ENCODE measurements at places on chromosomes 3 and 15.

DNA sequence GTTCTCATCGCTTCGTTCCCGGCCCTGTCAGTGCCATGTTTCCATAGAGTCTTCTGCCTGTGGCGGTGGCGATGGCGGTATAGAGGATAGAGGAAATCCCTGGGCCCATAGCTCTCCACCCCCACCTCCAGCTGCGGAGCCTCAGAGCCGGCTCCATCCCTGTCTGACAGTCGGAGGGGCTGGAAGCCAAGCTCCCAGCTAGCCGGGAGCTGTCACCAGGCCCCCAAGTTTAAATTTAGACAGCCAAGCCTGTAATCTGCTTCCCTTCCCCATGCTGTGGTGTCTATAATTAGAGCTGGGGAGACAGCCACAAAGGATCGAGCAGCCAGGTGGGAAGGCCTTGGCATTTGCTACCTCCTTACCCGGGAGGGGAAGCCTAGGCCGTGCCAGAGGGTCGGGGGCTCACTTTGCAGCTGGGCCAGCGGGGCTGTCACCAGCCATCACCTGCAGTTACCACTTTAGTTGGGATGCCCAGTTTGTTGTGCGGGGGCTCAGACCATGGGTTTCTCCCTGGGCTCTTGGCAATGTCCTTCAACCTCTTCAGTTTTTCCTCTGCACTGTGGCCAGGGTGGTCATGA lies 56.3 kb upstream of the SEC13 start:
- DNase-seq, result no peak

GRCh38 chr3:149197669-149198068 lies 24.0 kb downstream of the CP start:
- no peak for DNase-seq

DNA sequence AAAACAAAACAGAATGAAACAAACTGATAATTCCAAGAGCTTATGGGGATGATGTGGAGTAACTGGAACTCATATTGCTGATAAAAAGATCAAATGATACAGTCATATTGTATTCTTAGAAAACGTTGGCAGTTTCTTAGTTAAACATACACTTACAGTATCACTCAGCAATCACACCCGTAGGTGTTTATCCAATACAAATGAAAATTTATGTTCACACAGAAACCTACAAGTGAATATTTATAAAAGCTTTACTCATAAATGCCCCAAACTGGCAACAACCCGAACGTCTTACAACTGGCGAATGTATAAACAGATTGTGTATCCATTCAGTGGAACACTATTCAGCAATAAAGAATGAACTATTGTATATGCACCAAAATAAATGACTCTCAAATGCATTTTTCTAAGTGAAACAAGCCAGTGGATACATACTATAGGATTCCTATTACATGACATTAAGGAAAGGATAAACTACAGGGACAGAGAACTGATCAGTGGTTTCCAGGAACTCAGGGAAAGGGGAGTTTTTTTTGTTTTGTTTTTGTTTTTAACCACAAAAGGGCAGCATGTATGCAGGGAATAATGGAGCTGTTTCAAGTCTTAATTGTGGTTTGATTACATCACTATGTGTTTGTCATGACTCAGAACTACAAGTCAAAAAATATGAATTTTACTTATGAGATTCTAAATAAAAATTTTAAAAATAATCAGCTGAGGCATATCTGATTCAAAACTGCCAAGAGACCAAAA lies 71.8 kb upstream of the NDUFB4 start:
- DNase-seq, result peak; percentile 66

DNA sequence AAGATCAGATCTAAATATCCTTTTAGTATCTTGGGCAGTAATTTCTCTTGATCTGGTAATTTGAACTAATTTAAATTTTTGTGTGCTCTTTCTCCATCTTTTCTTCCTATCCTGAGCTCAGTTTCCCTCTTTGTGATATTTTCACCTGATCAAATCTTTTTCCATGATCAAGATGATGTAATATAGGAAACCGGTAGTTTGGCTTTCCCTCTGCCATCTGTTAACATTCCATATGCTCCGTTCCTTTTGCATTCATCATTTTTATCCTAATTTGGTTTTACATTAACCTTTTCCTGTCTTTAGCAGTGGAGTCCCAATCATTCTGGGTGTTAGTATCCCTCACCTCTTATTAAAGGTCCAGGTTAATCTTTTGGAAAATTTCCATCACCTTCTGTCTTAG lies 5.9 kb upstream of the ABHD6 start:
- DNase-seq, result no peak

DNA sequence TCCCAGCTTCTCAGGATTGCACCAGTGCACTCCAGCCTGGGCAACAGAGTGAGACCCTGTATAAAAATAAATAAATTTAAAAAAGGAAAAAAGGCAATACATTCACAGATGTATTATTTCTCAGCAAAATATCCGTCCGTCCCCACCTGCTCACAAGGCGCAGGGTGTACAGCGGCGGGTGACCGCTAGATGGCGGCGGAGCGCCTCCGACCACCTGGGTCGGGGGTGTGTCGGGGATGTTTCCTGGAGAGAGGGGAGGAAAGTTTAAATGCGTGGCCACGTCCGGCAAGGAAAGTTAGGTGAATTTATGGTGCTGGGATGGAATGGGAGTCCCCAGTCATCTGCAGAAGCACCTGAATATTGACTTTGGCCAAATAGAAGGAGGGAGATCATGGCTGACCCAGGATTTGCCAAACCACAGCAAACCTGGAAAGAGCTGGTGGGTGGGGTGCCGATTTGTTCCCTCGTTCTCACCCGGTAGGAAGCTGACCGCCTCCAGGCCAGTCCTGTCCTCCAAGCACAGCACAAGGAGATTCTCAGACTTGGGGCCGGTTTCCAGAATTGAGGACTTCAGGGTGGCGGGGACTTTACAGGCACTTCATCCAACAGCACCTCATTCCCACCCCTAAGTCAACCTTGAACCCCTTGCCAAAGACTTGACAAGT lies 88.3 kb downstream of the TMEM266 start:
- peak; percentile 52 for DNase-seq

DNA sequence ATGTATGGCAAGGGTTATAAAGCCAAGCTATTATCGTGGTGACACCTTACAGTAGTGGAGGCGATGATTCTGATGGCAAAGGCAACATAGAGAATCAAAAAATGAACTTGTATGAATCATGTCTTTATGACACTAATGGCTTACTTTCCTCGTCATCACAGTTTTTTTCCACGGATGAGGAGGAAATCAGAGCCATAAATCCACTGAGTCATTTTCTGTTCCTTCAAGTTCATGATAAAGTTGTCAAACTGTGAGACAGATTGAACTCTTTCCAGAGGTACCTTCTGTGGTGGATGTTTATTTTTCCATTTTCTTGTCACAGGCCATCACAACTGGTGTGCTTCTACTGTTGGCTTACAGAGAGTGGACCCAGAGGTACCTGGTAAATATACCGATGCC lies 8.5 kb downstream of the TMEM212 start:
- no peak for DNase-seq

GRCh38 chr3:49534581-49535441 lies 19.5 kb upstream of the BSN start:
- DNase-seq, result no peak

DNA sequence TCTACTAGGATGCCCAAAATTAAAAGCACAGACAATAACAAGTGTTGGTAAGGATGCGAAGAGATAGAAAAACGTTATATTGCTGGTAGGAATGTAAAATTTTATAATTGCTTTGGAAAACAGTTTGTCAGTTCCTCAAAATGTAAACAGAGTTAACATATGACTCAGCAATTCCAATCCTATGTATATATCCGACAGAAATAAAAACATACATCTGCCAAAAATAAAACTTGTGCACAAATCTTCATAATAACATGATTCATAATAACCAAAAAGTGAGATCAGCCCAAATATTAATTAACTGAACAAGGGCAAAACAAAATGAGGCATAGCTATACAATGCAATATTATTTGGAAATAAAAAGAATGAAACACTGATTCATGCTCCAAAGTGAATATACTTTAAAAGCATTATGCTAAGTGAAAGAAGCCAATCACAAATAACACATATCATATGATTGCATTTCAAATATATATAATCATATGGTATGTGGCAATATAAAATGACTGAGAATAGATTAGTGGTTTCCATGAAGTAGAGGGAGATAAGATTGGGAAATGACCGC lies 609.3 kb downstream of the IGSF11 start:
- DNase-seq, result no peak

GRCh38 chr3:64954995-64955636 lies 267.3 kb upstream of the ADAMTS9 start:
- no peak for DNase-seq

GRCh38 chr3:135806317-135806716 lies 159.2 kb upstream of the PPP2R3A start:
- no peak for DNase-seq

DNA sequence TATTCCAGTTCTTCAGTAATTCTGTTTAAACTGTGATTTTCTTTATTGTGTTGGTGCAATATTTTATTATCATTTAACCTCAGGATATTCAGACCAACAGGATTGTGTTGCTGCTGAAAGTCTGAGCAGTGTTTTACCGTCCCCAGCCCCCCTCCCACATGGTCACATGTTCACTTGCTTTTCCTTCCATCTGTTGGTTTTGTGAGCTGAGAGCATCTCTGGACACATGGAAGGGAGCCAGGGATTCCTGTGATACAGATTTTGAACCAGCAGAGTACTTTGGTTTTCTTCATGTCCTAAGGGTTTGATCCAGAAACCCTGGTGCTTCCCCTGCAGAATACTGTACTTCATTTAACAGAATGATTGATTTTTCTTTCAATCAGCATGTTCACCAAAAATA lies 11.9 kb downstream of the ARRDC4 start:
- DNase-seq, result no peak

GRCh38 chr15:66866656-66867055 lies 164.6 kb downstream of the SMAD6 start:
- no peak for DNase-seq

DNA sequence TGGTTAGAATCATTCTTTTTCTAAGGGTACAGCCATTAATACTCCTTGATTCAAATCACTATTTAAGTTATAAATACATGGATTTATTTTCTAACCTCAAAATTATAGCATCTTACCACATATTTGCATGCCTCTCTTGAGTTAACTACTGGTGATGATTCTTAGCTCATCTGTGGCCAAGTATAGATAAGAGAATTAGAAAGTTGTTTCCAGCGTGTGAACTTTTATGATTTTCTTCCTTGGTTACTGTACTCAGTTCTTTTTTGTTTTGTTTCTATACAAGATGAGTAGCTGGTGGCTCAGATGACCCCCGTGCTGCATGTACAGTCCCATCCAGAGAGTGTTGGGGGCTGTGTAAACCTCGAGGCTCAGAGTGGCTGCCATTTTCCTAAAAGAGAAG lies 124.6 kb downstream of the IGF1R start:
- DNase-seq, result no peak

GRCh38 chr15:71761649-71762048 lies 48.7 kb upstream of the NR2E3 start:
- peak; percentile 94 for DNase-seq

DNA sequence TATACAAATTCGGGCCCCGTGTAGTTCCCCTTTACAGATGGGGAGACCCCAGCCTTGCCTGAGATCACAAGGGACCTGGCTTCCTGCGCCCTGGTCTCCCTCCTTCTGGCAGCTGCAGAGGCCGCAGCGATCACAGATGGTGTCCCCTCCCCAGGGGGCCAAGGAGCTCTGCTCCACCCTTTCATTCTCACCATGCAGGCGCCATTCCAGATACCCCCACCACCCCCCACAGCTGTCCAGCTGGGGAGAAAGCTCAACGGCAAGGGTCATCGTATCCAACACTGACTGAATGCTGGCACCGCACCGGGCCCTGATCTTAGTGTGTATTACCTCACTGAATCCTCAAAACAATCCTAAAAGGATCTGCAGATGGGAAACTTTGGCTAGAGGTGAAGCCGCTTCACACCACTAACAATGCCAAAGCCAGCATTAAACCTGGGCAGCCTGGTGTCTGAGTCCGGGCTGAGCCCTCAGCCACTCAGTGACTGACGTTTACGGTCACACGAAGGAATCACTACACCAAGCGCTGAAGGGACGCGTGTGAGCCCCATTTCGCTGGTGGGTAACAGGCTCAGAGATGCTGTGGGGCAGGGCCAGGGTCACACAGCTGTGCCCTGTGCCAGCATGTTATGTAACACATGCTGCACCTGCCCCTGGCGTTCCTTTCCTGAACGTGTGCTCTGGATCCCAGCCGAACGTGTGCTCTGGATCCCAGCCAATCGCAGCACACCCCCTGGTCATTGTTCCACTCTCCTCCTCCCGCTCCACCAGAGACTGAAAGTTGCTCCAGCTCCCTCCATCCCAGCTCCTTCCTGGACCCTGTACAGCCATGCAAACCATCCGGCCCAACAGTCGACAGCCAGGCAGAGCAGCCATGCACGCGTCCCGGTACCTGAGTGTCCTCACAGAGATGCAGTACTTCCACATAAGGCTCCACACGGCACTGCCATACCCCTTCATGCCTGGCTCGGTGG lies 51.8 kb downstream of the IQSEC1 start:
- peak; percentile 8 for DNase-seq

DNA sequence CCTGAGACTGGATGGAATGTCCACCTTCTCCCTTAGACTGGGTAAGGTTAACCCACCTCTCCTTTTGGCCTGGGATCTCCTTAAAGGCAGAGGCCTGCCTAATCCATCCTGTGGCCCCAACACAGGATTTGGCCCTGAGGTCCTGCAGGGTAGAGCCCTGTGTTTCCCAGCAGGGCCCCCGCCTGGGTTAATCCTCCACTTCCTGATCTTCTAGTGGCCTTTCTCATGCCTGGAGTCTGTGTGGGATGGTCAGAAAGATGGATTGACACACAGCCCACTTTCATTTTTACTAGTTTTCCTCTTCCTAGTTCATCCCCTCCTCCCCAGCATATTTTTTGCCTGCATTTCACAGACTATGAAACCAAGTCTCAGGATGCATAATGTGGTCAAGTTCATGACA lies 48.9 kb upstream of the SLC6A6 start:
- DNase-seq, result no peak

DNA sequence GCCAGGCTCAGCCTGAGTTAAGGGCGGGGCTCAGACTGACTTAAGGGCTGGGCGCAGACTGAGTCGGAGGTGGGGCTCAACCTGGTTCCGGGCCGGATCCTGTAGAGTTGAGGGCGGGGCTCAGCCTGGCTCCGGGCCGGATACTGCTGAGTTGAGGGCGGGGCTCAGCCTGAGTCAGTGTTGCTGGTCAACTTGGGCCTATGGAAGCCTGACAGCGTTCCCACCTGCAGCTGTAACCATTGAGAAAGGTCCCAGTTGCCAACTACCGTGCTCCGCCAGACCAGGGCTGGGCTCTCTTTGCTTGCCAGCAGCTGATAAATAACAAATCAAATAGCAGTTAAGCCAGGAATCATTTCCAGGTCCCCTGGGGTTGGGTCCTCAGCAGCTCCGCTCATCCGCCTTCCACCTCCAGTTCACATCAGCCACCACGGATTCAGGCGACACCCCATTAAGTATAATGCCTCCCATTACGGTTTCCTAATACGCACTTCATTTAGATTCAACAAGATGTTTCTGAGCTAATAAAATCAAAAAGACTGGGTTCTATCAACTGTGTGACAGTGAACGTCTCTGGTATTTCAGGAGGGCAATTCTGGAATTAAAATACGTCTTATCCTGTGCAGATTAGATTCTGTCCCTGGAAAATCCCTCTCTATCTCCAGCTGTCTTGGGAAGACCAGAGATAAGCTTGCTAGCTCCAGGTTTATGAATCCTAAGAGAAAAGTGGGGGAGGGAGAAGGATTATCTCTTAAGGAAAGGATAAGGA lies 7.3 kb downstream of the GRIP2 start:
- peak; percentile 27 for DNase-seq

Data from GM23248 (cell line).